ENCODE measurements at places on chromosomes 5 and 9.

DNA sequence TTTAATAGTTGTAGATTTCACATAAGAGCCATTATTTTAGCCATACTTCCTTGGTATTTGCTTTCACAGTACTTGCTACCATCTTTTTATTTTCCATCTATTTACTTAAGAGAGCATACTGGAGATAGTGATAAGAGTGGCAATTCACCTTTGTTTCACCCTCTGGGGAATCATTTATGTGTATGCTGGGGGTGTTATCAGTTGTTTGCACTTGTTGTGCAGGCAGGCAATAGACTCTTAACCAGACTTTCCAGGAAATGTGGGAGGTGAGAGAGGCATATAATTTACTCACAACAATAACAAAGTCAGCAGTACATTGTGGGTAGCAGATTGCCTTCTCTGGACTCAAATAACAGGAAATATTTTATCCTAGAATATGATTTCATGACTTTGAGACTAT lies 1018.3 kb downstream of the CDH12 start:
- no peak for DNase-seq

DNA sequence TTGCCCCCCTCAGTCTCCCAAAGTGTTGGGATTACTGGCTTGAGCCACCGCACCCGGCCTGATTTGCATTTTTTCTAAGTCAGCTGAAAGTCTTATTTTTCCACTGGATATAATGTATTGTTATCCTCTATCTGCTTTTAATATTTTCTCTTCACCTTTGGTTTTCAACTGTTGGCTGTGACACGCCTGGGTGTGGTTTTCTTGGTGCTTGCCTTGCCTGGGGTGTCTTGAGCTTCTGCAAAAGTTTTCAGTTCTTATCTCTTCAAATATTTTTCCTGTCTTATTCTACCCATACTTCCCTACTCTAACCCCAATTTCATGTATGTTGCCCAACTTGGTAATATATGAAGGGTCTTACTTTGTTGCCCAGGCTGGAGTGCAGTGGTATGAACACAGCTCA lies 4.3 kb upstream of the MXD3 start:
- no peak for DNase-seq

DNA sequence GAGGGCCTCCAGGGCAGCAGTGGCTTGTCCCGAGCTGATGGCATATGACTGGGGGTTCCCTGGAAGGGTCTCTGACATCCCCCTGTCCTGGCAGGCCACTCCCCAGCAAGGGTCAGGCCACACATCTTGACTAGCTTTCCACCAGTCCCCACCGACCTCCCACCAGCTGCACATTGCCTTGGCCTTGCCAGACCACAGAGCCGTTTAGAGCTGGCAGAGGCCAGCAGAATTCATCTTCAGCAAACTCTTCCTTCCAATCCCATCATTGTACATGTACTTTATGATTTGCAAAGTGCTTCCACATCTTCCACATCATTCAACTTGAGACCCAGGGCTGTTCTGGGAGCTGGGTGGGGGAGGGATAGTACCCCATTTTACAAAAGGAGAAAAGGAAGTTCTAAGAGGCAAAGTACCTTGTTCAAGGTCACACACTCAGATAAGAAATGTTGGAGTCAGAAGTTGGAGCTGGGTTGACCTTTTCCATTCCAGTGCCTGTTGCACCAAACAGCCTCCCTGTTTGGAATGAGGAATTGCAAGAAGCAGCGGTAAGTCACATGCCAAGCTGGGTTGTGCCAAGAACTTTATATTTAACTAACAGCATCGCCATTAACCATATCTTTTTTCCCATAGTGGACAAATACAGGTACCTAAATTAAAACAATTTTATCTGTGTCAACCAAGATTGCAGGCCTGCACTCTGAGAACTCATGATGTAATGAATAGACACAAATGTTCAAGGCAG lies 25.8 kb upstream of the COL15A1 start:
- DNase-seq: no peak

DNA sequence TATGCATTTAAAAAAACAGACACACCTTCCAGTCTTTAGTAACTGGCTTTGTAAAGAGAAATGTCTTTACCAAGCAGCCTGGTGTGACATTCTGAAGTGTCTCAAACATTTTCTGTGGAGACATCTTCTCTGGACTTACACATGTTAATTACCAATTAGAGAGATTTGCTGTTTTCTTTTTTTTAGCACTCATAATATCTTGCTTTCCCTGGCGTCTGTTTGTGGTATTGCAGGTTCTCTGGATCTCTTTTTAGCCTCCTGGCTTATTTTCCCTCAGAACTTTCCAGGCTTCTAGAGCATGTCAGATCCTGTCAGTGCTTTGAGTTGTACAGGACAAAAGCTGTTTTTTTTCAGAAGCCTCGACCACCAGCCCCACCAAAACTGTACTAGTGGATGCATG lies 92.5 kb downstream of the MSX2 start:
- DNase-seq: no peak

DNA sequence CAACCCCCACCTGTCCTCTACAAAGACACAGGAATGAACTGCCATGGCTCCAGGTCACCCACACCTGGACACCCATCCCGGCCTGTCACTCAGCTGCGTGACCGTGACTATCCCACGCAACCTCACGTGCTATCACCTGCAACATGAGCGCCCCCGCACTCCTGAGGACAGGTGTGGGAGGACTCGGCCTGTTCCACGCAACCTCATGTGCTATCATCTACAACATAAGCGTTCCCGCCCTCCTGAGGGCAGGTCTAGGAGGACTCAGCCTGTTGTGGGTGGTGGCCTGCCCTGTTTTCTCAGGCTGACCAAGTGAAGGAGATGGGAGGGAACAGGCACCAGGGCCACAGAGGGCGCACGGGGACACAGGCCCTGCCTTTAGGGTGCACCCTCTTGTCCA lies 4.1 kb downstream of the QSOX2 start:
- no peak for DNase-seq

- no peak for DNase-seq
Observed at GRCh38 chr9:94870465-94870792, 143.9 kb downstream of the AOPEP start.

GRCh38 chr5:143860211-143860610 lies 48.2 kb downstream of the HMHB1 start:
- no peak for DNase-seq

DNA sequence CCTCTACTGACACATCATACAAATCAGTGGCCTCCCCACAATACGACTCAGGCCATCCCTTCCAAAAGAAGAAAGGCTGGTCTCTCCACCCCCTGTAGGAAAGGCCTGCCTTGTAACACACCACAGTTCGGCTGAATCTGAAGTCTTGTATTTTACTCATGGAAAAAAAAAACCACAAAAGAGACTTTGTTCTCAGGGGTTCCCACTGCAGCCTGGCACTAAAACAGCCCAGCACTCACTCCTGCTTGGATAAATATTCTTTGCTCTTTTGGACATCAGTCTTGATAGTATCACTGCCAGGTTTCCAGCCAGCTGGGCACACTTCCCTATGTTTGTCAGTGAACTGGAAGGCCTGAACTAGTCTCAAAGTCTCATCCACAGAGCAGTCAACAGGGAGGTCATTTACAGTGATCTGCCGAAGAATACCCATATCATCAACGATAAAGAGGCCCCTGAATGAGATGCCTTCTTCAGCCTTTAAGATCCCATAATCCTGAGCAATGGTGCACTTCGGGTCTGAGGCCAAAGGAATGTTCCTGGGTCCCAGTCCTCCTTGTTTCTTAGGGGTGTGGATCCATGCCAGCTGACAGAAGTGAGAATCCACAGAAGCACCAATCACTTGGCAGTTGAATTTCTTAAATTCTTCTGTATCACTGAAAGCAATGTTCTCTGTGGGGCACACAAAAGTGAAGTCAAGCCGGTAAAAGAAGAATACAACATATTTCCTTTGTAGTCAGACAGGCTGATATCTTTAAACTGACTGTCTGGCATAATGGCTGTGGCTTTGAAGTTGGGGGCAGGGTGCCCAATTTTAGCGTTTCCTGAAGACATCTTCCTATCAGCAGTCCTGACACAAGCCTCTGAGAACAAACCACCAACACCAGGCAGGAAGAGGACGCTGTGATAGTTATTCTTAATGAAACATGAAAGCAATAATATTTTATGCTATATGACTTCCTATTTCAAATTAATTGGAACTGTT lies 198.1 kb downstream of the LURAP1L start:
- DNase-seq: no peak

DNA sequence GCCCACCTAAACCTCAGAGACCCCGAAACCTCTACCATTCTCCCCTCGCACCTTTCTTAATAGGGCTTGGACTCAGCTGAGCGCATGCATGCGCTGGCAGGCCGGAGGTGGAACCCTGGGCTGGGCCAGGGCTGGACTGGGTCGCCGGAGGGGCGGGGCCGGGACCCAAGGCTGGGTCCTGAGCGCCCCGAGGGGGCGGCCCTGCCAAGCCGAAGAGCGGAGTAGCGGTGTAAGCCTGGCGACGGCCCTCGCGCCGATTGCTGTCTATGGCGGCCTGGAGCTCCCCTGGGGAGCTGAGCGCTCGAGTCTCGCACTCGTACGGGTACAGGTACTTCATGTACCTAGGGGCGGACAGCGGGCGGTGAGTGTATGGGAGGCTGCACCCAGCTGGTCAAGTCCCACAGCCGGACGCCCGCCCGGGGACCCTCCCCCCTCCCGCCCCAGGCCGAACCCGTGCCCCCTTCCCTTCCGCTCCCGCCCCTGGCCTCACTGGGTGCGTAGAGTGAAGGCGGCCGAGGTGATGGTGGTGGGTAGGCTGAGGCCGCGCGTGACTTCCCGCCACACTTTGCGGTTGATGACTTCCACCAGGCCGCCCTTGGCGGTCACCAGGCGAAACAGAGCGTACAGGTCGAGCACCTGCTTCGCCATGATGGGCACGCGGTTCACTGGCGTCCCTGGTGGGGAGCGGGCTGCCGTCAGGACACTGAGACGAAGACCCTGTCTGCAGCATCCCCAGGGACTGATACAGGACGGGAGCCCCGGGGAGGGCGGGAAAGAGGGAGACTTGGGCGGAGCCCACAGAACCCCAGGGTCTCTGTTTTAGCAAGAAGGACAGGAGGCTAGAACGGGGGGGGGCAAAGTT lies 3.3 kb upstream of the DCTN3 start:
- DNase-seq: no peak

DNA sequence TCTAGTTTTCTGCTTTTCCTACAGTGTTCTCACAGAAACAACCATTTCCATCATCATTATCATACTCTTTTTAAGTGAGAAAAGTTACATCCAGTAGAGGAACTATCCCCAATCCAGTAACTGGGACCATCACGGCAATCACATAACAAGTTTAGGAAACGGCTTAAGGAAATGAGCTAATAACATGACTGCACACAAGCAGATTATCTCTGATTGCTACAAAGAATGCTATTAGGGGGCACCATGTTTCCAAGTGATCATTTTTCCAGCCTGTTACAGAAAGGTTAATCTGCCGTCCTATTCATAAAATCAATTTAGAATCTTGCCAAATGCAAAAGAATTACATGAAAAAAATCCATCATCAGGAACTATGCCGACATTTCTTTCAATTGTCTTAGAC lies 94.6 kb downstream of the EFNA5 start:
- no peak for DNase-seq

- DNase-seq: no peak
Observed at GRCh38 chr9:27645161-27645840, 72.0 kb upstream of the C9orf72 start.

GRCh38 chr5:135243556-135244285 lies 155.3 kb downstream of the MACROH2A1 start:
- DNase-seq: no peak

All from activated gamma-delta T cell treated with Interleukin-2 at 50 U/mL for 16 hours (primary cell).